ENCODE measurements at places on chromosomes 4 and X.

- DNase-seq: peak; percentile 69
These were observed 51.6 kb downstream of the WDFY3 start for GRCh38 chr4:84914686-84915395.

- no peak for DNase-seq
These were observed 66.8 kb downstream of the GAB1 start for GRCh38 chr4:143403553-143403820.

DNA sequence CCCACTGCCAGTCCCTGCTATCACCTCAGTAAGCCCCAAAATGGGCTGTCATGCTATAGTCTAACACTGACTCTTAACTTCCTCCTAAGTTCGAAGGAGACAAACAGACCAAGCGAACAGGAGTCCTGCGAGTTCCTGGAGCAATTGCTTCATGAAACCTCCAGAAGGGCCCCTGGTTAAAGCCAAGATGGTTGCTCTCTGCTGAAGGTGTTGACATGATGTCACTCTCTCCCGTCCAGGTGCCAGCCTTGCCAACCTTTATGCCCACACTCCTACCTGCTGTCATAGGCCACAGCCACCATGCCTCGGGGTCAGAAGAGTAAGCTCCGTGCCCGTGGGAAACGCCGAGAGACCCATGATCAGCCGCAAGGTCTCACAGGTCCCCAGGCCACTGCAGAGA, at the start of gene MAGEB6B:
Gene MAGEB6B (plus strand): TSS at position 301 of the 400 bp plus-strand sequence. CDS start 0 bp downstream, at position 301.
- DNase-seq: no peak

- no peak for DNase-seq
These were observed 23.4 kb downstream of the SEPTIN6 start for GRCh38 chrX:119669424-119670037.

- no peak for DNase-seq
These were observed 97.9 kb upstream of the GUCY1A1 start for GRCh38 chr4:155568641-155569220.

DNA sequence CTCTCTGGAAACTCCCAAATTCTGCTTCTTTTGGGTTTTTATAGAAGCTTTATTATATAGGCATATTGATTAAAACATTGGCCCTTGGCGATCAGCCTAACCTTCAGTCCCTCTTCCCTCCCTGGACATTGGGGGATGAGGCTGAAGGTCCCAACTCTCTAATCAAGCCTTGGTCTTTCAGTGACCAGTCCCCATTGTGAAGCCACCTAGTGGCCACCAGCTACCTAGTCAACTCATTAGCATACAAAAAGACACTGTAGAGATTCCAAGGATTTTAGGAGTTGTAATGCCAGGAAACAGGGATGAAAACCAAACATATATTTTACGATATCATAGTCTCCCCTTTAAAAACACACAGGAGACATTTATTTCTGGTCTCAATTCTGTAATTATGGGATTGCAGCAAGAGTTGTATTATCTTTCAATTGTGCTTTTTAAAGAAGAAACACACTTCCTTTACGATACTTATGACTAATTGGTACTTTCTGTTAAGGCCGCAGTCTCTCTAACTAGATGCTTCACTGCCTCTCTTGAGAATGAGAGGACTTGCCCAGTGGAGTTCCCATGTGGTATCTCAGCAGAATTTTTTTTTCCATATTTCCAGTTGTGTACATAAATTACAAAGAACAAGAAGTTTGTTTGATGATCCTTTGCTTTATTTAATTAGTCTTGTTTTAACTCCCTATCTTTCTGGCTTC, 58.2 kb downstream of the WDR17 start:
- no peak for DNase-seq

GRCh38 chrX:78997870-78998558, 52.8 kb downstream of the P2RY10 start:
- DNase-seq: no peak

GRCh38 chrX:39311646-39312045, 510.4 kb downstream of the MID1IP1 start:
- DNase-seq: no peak

DNA sequence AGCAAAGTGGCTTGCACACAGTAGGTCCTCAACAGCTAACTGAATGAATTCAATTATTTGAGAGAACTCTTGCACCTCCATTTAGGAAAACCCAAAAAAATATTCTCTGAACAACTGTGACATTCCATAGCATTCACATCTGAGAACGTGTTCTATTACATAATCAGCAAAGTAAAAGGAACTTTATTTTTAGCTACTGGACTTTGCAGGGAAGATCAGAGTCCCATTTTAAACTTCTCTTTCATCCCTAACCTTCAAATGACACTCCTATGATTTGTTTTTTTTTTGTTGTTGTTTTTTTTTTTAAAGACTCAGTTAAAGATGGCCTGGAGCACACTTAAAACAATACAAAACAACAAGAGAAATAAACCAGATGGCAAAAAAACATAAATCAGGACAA, 30.9 kb downstream of the RAI2 start:
- DNase-seq: no peak

DNA sequence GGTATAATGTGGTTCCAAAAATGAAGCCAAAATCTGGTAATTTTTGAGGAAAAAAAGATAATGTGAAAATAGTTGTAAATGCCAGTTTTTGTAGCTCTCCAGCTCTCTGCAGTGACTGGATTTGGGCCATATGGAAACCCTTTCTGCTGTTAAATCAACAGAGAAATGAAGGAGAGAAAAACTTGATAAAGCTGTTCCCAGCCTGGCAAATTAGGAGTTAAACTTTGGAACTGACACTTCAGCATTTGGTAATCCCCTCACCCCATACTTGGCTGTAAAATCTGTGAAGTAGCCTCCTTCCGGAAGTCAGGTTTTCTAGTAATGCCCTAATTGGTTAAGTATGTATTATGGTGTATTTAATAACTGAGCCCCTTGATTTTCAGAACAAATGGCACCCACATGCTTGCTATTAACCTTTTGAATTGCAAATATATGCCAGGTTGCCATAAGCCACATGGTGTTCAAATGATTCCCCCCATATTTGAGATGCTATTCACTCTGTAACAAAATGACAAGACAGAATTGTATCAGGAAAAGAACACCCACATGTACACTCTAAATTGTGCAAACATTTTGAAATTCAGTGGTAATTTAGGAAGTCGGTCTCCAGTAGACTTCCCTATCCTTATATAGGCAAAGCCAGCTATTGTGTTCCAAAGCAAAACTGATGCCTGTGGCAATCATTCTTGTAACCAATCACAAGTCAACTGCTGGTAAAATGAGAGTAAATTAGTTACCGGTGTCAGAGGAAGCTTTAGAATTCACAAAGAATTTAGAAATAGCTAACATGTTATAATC, 96.3 kb upstream of the ADAMTS3 start:
- peak; percentile 53 for DNase-seq

DNA sequence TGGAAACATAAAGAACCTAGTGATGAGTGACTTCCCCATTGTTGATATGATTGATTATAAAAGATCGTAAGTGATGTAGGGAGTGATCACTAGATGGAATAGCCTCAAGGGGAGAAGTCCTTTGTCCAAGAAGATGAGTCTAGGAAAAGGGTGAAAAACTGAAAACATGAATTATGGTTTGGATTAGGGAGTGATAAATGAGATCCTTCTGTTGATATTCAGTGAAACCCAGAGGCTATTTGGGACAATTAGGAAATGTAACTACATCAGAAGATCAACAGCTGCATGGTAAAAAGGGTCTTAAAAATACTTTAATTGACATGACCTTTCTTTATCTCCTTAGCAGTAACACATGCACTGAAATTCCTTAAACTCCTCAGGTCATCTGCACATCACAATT, 124.0 kb upstream of the UNC5C start:
- DNase-seq: no peak

GRCh38 chr4:98289375-98289774, 28.2 kb downstream of the RAP1GDS1 start:
- DNase-seq: no peak

DNA sequence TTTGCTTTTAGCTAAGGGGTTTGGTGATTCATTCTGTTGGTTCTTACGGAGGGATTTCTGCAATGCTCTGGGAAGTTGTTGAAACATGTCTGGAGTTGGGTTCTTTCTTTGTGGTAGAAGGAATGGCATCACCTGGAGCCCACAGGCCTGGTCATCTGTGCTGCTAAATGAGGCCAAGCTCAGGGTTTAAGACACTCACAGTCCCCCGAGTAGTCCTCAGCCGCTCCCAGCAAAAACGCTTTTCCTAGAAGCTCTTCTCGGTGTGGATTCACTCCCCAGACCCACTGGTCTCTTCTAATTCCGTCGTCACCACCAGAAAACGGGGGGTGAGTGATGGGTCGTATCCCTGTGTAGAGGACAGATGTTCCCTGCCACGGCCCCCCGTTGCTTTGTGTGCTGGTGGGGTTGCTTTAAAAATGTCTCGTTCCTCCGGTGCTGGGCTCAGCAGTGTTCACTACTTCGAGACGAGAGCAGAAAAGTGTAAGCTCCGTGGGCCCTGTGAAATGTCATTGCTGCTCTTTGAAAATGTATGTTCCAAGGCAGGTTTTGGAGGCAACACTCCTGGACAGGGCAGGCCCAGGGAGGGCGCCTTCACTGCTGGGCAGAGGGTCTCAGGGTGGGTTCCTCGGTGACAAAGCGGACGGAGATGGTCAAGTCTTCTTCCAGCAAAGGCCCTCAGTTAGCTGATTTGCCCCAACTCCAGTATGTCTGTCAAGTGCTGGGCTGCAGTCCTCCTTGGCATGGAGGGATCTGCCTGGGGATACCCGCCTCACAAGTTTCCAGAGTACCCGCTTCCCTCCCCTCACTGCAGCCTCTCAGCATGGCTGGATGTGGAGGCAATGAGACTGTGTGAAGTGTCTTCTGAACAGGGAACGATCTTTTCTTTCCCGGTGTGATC, 37.3 kb downstream of the PSAPL1 start:
- DNase-seq: no peak

- no peak for DNase-seq
These were observed 41.5 kb upstream of the AGA start for GRCh38 chr4:177483760-177484159.

- no peak for DNase-seq
These were observed 194.8 kb downstream of the CHRDL1 start for GRCh38 chrX:110600745-110601310.

GRCh38 chr4:74335341-74336021, 27.2 kb downstream of the EPGN start:
- DNase-seq: no peak

DNA sequence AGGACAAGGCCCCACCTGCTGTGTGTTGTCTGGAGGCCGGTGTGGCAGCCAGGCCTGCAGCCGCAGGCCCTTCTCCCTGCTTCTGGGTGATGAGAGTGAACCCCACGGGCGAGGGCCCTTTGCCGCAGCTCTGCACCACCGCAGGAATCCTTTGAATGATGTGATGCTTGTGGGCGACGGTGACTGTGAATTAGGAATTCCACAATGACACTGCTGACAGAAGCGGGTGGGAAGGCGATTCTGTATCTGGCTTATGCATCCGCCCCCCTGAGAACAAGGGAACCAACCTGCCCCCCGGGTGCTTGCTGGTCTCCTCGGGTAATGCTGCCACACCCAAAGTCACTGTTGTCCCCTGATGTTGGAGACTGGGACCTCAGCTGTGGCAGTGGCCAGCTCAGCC, 19.5 kb upstream of the MAN2B2 start:
- DNase-seq: no peak

DNA sequence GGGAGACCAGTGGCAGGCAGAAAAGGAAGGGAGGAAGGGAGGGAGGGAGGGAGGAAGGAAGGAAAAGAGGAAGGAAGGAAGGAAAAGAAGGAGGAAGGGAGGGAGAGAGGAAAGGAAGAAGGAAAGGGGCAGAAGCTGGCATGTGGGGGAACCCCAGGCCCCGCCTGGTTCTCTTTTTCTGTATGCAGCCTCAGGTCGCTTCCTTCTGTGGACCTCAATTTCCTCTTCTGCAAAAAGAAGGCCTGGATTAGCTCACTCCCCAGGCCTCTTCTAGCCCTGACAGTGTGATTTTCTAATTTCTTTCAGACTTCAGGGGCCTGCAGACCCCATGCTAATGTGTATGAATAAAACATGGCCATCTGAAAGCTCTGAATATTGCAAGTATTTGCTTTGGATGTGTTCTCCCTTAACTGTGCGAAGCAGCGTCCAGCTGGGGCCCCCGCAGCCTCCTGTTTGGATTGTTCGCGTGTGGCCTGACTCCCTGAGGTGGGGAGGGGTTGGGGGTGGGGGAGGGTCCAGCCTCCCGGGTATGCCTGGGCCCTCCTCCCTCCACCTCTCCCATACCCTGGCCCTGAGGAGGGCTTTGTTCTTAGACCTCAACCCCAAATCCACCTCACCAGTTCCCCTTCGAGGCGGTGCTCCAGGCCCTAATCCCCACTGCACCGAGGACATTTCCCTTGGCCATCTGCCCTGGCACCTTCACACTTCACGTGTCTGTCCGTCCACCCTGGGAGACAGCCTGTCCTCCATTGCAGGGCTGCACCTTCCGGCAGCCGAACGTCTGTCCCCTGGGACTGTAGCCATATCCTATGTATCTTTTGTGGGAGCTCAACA, 199.9 kb upstream of the ATP6AP2 start:
- DNase-seq: peak; percentile 79

DNA sequence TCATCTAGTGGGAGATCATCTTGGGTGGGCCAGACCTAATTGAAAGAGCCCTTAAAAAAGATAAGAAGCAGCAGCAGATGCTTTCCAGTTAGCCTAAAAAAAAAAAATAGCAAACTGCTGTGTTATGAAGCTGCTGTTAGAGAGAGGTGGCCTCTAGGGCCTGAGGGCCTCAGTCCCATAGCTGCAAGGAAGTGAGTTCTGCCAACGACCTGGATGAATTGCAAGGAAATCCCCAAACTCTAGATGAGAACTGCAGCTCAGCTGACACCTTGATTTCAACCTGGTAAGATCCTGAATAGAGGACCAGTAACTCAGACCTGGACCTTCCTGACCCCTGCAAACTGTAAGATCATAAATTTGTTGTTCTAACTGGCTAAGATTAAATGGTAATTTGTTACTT, 275.2 kb downstream of the TENM3 start:
- no peak for DNase-seq

- DNase-seq: peak; percentile 42
These were observed 824 bp downstream of the TBC1D14 start for GRCh38 chr4:6910340-6910959.

DNA sequence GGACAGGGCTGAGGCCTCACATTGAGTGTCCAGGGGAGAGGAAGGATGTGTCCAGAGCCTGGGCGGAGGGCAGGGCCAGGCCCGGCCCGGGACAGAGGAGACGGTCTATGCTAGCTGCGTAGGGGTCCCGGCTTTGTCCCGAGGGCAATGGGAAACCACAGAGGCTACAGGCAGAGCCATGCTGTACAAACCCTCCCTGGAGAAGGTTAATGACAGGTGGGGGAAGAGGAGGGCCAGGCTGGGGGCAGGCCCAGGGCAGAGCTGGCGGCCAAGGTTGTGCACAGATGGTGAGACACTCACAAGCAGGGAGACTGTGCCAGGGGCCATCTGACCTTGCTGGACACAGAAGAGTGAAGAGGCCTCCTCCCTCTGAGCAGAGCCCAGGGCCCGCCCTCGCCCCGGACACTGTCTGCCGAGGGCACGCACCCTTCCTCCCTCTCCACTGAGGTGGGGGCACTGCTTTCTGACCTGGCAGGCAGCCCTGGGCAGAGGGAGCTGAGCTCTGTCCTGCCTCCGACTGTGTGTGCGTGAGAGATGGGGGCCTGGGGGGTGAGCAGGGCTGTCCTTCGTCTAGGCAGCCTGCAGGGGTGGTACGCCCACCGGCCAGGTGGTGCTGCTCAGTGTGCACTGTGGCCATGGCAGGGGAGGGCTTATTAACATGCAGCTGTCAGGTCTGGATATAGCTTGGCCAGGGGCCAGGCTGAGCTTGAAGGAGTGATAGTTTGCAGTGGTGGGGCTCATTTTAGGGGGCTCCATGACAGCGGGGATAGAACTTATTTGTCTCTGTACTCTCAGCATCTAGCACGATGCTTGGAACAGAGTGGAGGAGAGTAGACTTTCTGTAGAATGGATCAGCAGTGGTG, 75.7 kb upstream of the LRPAP1 start:
- DNase-seq: no peak
